HepG2 (cell line): ENCODE measurements at places on chromosomes 2 and 18.

DNA sequence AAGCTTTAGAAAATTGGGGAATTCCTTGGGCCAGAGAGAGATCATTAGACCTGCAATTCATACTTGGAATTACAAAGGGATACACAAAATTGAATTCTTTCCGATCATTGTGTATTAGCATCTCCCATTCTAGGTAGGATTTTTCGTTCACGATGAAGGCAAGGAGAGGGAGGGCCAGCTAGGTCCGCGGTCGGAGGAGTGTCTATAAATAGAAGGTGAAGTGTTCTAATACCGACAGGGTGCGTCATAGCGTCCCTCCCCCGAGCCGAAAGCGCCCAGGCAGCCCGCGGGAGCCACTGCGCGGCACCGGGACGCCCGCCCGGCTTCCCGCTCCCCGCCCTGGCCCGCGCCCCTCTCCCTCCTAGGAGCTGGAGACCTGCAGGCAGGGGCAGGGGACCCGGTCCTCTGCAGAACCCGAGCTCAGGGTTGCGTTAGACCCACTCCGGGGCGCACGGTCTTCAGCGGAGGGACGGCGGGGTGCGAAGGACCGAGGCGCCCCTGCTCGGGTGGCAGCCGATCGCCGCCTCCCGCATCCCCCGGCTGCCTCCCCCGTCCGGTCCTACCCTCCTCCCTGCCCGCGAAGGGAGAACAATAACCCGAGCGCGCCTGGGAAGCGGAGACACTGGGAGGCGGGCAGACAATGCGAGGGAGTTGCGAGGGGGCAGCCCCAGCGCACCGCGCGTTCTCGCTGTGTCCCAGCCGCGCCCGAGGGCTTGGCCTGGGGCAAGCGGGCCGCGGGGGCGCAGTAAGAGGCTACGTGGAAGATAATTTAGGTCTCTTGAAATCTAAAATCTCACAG is 114.2 kb upstream of the SERTAD2 start:
- peak; percentile 54 for DNase-seq

- no peak for DNase-seq
These were observed 34.0 kb downstream of the PIGN start for GRCh38 chr18:62152844-62153243.

GRCh38 chr2:11422901-11423435 is 43.0 kb downstream of the E2F6 start:
- DNase-seq, result peak; percentile 76

DNA sequence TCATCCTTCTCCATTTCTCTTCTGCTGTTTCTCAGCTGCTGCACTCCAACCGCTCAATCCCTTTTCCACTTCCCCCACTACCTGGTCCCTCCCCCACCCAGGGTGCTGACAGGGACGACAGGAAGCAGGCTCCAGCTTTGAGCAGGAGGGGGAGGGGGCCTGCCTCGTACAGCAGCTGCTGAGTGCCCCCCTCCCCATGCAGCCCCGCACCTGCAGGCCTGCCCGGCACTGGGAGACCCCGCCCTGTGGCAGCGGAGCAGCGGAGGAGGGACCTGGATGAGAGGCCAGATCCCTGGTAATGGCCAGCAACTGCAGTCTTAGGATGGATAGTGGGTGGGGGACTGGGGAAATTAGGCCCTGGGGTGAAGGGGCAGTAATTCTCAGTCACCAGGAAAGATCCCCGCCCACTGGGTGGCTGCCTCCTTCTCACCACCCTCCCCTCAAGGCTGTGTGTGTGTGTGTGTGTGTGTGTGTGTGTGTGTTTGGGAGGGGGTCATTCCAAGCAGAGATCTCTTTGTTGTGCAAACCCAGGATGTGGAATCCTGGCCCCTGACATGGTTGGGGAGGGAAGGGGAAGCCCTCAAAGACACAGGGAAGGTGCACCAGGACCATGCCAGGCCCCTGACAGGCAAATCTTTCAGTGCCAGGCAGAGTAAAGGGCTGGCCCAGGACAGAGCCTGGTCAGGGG is 6.8 kb upstream of the CRYBA2 start:
- no peak for DNase-seq

- DNase-seq, result no peak
These were observed 11.6 kb downstream of the MAP3K20 start for GRCh38 chr2:173087214-173087581.

DNA sequence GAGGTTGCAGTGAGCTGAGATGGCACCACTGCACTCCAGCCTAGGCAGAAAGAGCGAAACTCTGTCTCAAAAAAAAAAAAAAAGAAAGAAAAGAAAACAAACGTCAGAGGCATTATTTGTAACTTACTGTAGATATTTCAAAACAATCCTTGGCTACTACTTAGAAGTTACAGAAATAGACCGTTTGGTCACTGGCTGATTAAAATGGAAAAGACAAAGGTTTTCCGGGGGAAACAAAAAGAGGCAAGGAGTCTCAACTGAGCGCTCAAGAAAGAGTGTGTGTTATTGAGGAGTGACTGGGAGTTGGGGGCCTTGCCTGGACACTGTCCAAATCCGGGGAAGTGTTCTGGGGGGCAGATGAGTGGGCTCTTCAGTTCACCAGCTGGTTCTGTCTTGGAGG is 47.6 kb downstream of the TEX44 start:
- DNase-seq, result no peak

- no peak for DNase-seq
These were observed 201.5 kb downstream of the RNF144A start for GRCh38 chr2:7118606-7119131.

DNA sequence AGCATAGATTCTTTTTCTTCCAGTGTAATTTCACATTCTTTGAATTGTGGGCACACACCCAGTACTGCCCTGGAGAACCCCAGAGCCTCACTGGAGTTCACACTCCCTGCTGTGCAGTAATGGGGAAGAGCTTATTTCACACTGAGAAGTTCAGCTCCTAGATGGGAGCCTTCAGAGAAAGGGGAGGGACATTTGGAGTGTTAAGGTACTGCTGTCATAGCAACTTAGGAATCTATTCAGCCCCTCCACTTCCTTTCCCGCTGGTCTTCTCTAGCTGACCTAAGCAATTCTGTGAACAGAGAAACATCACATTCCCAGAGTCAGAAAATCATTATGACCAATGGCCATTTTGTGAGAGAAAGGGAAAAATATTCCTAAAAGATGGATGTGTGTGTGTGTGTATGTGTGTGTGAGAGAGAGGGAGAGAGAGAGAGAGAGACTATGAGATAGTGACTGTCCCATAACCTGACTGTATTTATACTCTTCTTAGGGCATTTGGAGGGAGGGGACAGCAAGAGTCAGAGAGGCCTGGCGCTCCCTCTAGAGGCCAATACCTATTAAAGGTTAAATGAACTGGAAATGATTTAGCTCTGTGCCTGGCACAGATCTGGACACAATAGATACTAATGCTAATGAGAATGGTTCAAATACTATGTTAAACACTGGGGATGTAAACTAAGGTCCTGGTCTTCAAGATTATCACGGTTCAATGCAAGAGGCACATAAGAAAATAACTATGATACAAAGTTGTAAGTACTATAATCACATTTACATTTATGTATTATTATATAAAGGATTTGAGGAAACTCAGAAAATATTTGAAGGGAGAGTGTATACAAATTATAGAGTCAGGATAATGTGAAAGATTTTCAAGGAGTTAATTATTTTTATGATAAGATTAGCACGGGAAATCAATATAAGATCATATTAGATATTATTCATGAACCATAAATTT is 41.5 kb upstream of the RPE start:
- peak; percentile 67 for DNase-seq

DNA sequence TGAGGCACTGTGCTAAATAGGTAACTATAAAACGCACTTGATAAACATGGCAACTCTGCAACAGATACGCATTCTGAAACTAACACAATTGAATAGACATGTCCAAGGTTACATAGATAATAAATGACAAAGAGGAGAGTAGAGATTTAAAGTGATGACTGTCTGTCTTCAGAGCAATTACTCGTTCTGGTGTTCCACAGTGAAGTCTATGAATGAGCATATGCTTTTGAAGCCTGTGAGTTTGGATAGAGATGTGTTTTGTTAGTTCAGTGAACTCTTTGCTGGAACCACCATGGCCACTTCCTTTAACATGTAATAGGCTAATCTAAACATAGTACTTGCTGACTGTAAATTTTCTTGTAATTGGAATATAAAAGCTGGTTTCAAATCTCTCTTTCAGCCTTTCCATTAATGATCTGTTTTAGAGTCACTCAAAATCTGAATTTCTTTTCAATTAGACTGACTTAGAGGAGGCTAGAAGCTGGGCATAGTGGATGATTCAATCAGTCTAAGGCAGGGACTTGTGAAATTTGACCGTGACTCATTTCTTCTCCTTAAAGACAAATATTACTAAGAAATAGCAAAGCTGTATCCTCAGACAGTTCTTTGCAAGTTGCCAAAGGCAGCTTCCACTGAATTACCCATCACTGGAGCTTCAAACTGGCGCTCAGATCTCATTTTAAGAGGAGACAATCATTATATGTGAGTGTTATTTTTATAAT is 1130.1 kb upstream of the CELF4 start:
- DNase-seq, result no peak

DNA sequence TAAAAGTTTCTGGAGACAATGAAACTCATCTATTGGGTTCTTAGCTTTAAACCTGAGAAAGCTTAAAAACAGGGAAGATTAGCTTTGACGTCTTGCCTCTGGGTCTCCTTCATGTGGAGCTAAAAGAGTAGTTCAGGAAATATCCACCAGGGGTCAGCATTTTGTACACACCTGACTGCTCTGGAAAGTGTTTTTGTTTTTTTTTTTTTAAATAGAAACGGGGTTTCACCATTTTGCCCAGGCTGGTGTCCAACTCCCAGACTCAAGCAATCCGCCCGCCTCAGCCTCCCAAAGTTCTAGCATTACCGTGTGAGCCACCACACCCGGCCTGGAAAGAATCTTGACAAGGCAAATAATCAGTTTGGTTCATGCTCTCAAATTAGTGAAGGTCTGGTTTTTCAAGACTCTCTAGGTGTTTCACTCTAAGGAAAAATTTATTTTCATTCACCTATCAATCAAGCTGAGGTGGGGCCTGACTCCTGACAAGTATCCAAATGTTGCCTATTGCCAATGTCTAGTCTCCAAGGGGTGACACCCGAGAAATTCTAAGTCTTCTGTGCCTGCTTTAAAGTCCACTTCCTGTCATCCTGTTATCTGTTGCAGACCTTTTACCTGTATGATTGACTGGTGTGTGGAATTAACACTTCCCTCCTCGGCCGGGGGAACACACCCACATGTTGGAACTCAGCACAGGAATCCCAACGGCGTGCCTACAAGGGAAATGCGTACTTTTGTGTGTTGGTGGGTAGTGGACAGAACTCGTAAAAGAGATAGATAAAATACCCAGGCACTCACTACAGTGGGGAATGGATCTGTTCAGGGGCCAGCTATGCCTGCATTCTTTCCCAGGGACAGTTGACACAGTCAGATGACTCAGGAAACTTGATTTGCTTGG is 11.3 kb downstream of the IL1RN start:
- peak; percentile 76 for DNase-seq

DNA sequence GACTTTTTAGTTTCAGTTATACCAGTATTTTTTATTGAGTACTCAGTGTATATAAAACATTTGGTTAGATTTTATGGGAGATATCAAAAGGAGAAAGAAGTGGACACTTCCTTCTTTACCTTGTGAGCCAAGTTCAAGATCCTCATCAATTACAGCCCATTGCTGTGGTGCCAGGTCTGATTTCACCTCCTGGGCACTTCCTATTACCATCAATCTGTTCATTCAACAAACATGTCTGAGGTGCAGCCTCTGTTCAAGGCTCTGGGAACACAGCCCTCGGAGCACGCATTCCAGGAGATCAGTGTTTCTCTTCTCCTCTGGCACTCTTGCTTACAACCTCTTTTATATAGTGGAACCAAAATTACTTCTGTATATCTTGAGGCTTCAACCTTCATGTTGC is 171.4 kb upstream of the ALPP start:
- DNase-seq, result no peak

GRCh38 chr2:100554798-100555407 is 7.9 kb upstream of the PDCL3 start:
- no peak for DNase-seq

- no peak for DNase-seq
These were observed 318.8 kb upstream of the KCNH7 start for GRCh38 chr2:163157411-163157810.

DNA sequence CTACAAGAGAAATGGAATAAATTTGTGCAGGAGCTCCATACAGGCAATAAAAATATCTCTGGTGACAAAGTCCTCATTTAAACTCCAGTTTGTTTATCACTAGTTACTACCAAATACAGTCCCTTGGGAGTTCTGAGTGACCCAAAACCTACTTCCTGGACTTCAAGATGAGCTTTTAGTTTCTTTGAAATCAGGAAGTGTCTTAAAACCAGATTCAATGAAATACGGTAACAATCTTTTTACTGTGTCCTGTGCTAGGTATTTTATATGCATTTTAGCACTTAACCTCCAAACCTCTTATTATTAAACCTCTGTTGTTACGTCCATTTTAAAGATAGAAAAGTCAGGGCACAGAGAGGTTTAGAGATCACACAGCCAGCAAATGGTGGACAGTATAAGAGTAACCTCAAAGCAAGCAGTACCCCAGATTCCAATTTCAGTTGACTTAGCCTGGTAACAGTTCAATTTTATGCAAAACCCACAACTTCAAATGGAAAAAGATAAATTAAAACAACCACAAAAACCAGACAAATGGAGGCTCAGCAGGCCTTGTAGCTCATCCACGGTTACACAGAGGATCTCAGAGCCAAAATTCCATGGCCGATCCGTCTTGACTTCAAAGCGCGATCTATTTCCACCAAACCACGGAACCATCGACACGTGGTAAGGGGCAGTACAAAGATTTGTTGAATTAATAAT is 1.3 kb upstream of the KCMF1 start:
- DNase-seq, result no peak

- DNase-seq, result no peak
These were observed 110.6 kb upstream of the RIOK3 start for GRCh38 chr18:23342506-23342905.
